Thyroid gland (tissue), 4 donors: ENCODE measurements at places on chromosomes 4 and X.

- H3K27ac ChIP-seq: no peak overlapping the region
- no peaks in the 10 kb centered on the region for H3K36me3 ChIP-seq
- H3K27me3 ChIP-seq: no peaks in the 10 kb centered on the region
- no peak overlapping the region for H3K4me3 ChIP-seq
- no peak for DNase-seq
Observed at GRCh38 chrX:31384471-31384870, 312.6 kb upstream of the FTHL17 start.

DNA sequence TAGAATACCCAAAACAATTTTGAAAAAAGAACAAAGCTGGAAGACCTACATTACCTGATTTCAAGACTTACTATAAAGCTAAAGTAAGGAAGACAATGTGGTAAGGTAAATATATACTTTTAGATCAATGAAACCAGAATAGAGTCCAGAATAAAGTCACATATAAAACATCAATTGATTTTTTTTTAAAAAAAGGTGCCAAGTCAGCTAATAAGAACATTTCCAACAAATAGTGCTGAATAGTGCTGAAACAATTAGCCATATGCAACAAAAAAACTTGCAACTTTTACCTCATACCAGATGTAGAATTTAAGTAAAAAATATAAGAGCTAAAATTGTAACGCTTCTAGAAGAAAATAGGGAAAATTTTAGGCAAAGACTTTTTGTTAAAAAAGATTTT is 73.0 kb upstream of the PDHA1 start:
- DNase-seq: no peak
- no peak overlapping the region for H3K27ac ChIP-seq
- H3K4me3 ChIP-seq: no peak overlapping the region
- H3K36me3 ChIP-seq: no peaks in the 10 kb centered on the region

DNA sequence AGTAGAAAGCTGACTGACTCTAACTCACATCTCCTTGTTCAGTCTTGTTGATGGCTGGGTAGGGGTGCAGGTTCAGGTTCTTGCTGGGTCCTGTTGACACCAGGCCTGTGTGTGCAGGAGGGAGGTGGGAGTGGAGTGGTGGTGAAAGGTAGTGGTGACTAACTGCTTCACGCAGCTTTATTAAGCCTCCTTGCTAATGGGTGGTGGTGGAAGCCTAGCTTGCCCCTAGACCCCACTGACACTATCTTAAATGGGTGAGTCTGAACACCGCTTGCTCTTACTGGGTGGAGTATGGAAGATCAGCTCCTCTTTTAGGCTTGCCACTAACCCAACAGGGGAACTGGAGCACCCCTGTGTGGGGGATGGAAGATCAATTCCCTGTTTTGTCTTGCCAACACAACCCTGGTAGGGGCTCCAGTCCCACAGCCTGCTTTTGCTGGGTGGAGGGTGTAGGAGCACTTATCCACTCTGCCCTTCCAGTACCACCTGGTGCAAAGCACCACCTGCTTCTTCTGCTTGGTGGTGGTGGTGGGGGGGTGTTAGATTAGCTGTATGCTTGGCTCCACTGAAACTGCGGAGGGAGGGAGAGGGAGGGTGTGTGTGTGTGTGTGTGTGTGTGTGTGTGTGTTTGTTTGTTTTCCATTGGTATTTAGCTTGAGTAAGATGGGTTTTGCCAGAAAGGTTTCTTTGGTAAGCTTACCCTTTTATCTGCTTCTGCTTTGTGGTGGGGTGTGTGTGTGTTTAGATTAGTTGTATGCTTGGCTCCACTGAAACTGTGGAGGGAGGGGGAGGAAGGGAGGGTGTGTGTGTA is 25.6 kb downstream of the KDM6A start:
- DNase-seq: no peak
- H3K27me3 ChIP-seq: no peaks in the 10 kb centered on the region
- no peak overlapping the region for H3K27ac ChIP-seq
- H3K4me1 ChIP-seq: peaks cover 13% of the 10 kb centered on the region

GRCh38 chr4:26557164-26557563 is 26.7 kb upstream of the TBC1D19 start:
- no peak overlapping the region for H3K27ac ChIP-seq
- no peak for DNase-seq
- H3K27me3 ChIP-seq: no peaks in the 10 kb centered on the region
- no peaks in the 10 kb centered on the region for H3K36me3 ChIP-seq

DNA sequence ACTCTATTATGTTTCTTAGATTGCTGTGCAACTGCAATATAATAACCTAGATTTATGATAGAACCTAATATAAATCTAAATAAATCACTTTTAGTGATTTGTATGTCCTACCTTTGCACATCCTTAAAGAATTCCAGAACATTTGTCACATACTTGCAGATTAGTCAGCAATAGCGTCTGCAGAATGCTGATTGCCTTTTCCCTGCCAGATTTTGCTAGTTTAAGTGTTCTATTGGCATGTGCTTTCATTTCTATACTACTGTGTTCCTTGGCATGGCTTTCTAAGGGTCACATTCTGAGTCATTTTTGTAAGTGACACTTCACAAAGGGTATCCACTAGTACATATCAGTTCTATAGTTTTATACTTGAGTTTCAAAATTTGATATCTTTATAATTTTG is 303.1 kb upstream of the GIMD1 start:
- H3K36me3 ChIP-seq: no peaks in the 10 kb centered on the region
- no peaks in the 10 kb centered on the region for H3K27me3 ChIP-seq
- H3K4me1 ChIP-seq: no peaks in the 10 kb centered on the region
- no peak overlapping the region for H3K27ac ChIP-seq
- no peak for DNase-seq
- no peak overlapping the region for H3K4me3 ChIP-seq

DNA sequence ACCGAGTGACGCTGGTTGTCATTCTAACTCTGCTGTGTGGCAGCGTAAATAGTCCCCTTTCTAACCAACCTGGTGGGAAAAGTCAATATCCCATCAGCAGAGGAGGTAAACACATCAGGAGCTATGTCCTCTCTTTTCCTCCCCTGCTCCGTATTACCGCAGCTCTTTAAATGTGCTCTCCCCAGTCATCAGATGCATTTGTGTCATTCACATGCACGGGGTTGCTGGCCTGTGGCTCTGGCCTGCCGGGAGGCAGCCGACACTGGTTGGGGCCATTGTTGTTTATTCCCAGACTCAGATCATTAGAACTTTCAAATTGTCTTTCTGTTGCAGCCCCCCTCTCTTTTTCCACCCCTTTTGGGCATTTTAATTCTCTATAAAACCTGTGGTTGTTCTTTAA is 21.9 kb downstream of the ARX start:
- no peaks in the 10 kb centered on the region for H3K36me3 ChIP-seq
- no peak overlapping the region for H3K4me3 ChIP-seq
- no peaks in the 10 kb centered on the region for H3K4me1 ChIP-seq
- no peaks in the 10 kb centered on the region for H3K27me3 ChIP-seq

- H3K27ac ChIP-seq: no peak overlapping the region
- no peak for DNase-seq
- no peak overlapping the region for H3K4me3 ChIP-seq
Observed at GRCh38 chrX:38061335-38061734, 55.0 kb downstream of the SYTL5 start.

DNA sequence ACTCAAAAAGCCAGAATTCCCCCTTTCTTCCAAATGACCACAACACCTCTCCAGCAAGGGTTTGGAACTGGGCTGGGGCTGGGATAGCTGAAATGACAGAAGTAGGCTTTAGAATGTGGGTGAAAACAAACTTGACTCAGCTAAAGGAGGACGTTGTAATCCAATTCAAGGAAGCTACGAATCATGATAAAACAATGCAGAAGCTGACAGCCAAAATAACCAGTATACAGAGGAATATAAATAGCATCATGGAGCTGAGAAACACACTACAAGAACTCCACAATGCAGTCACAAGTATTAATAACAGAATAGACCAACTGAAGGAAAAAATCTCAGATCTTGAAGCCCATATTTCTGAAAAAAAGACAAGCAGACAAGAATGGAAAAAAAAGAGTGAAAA is 95.8 kb upstream of the TET2 start:
- H3K4me3 ChIP-seq: no peak overlapping the region
- no peak overlapping the region for H3K27ac ChIP-seq
- no peaks in the 10 kb centered on the region for H3K36me3 ChIP-seq
- H3K27me3 ChIP-seq: no peaks in the 10 kb centered on the region

- no peaks in the 10 kb centered on the region for H3K4me1 ChIP-seq
- H3K27ac ChIP-seq: no peak overlapping the region
- no peaks in the 10 kb centered on the region for H3K36me3 ChIP-seq
- H3K27me3 ChIP-seq: peaks cover 2% of the 10 kb centered on the region
- no peak for DNase-seq
Observed at GRCh38 chr4:69583543-69583942, 55.9 kb downstream of the UGT2A2 start.

DNA sequence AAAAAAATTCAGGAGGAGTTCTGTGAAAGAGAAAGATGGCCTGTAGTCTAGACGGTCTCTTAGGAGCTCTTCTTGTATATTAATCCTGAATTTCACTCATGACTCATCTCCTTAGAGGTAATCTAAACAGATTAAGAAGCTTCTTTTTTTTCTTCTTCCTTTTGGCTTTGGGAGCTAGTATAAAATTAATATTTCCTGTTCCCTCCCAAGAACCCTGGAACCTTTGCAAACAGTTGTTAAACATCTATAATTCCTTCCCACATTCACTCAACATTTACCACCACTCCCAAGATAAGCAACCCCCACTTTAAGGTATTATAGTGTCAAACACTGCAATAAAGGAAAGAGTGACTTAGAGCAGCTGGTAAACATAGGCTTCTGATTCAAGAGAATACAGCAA is 146.4 kb upstream of the EDNRA start:
- H3K4me3 ChIP-seq: no peak overlapping the region
- H3K27ac ChIP-seq: no peak overlapping the region
- H3K36me3 ChIP-seq: no peaks in the 10 kb centered on the region
- no peaks in the 10 kb centered on the region for H3K4me1 ChIP-seq

DNA sequence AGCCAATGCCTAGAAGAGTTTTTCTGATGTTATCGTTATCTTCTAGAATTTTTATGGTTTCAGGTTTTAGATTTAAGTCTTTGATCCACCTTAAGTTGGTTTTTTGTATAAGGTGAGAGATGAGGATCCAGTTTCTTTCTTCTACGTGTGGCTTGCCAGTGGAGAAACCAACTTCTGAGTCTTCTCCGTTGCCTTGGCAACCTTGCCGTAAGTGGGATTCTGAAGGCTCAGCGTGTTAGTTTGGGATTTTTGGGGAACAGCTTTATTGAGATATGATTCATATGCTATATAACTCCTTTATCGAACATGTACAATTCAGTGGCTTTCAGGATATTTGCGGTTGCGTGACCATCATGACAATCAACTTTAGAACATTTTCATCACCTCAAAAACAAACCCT is 17.7 kb downstream of the SMS start:
- no peak for DNase-seq
- no peaks in the 10 kb centered on the region for H3K27me3 ChIP-seq
- H3K36me3 ChIP-seq: no peaks in the 10 kb centered on the region
- H3K4me3 ChIP-seq: no peak overlapping the region
- peaks cover 24% of the 10 kb centered on the region for H3K4me1 ChIP-seq
- no peak overlapping the region for H3K27ac ChIP-seq

DNA sequence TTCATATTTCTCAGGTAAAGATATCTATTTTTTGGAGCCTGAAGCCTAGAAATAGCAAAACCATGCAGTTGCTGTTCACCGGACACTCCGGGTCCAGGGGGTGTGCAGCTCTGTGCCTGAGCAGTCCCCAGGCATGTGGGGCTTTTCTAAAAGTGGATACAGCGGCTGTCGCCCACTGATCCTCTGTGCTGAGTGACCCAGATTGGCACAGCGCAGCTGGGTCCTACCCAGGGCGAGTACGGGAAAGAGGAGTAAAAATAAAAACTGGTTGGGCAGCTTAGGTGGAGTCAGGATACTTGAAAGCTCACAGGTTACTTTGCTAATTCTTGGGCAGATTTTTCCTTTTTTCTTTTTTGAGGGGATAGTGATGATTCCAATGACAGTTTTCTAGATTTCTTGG is 118.8 kb downstream of the UCHL1 start:
- H3K4me1 ChIP-seq: peaks cover 71% of the 10 kb centered on the region
- no peaks in the 10 kb centered on the region for H3K36me3 ChIP-seq
- peak overlapping the region; percentile 78 for H3K27ac ChIP-seq
- DNase-seq: peak; percentile 95

DNA sequence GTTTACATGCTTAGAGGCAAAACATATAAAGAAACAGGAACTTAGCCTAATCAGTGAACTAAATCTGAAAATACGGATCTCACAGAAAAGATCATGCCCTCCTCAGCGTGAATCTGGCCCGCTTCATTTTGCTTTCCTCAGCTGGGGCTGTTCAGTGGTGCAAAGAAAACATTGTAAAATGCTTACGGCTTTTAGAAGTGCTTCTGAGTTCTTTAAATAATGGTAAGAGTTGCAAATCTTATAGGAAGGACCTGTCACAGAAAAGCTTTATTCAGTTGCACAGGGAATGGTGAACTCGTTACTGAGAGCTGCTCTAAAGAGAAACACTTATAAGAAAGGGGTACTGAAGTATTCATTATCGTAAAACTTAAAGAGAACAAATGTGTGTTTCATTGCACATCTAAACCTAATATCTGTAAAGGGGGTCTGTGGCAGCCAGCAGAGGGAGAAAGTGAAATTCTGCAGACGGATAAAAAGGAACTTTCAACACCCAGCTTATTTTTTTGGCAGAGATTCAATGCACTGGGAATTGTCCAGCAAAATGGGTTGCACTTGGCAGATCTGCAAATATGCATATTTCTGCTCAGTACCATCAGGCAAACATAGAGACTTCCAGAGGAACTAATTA is 139.2 kb upstream of the ANK2 start:
- H3K4me3 ChIP-seq: no peak overlapping the region
- no peaks in the 10 kb centered on the region for H3K27me3 ChIP-seq
- H3K27ac ChIP-seq: peak overlapping the region; percentile 33
- H3K36me3 ChIP-seq: no peaks in the 10 kb centered on the region
- no peaks in the 10 kb centered on the region for H3K4me1 ChIP-seq

- no peak for DNase-seq
- H3K27me3 ChIP-seq: no peaks in the 10 kb centered on the region
- H3K36me3 ChIP-seq: peaks cover 14% of the 10 kb centered on the region
- no peak overlapping the region for H3K4me3 ChIP-seq
Observed at GRCh38 chr4:169583563-169583962, 28.8 kb downstream of the NEK1 start.

- H3K4me3 ChIP-seq: no peak overlapping the region
- H3K4me1 ChIP-seq: no peaks in the 10 kb centered on the region
- no peak overlapping the region for H3K27ac ChIP-seq
Observed at GRCh38 chrX:134743091-134743490, 84.8 kb upstream of the PLAC1 start.

DNA sequence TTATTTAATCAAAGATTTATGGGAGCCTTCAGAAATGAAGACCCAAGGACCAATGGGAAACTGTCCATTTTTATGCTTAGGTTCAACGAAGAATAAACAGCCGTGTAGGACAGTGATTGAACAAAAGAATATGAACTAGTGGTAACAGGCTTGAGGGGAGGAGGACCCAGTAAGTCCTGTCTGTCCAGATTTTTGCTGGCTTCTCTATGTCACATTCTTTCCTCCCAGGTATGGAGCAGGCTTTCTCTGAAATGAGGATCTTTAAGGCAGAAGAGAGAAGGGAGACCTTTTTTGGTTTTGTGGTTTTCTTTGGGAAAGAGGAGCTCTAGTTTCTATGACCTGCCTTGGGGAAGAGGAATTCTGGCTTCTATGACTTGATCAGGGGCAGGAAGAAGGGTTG is 74.1 kb downstream of the BANK1 start:
- H3K4me3 ChIP-seq: no peak overlapping the region
- H3K27me3 ChIP-seq: no peaks in the 10 kb centered on the region
- H3K36me3 ChIP-seq: no peaks in the 10 kb centered on the region
- no peak overlapping the region for H3K27ac ChIP-seq
- no peak for DNase-seq
- no peaks in the 10 kb centered on the region for H3K4me1 ChIP-seq

- no peaks in the 10 kb centered on the region for H3K27me3 ChIP-seq
- no peaks in the 10 kb centered on the region for H3K36me3 ChIP-seq
- DNase-seq: no peak
- H3K27ac ChIP-seq: no peak overlapping the region
- H3K4me3 ChIP-seq: no peak overlapping the region
Observed at GRCh38 chrX:121120690-121121605, 73.5 kb downstream of the GLUD2 start.
